ENCODE measurements at places on chromosomes 12 and 14. TPM values are rescaled to one million over a fixed set of nuclear protein-coding genes. Genes with fewer than 3 reads are reported as not detected.

- no peak for DNase-seq
These were observed 28.6 kb downstream of the TDG start for GRCh38 chr12:103994235-103994634.

DNA sequence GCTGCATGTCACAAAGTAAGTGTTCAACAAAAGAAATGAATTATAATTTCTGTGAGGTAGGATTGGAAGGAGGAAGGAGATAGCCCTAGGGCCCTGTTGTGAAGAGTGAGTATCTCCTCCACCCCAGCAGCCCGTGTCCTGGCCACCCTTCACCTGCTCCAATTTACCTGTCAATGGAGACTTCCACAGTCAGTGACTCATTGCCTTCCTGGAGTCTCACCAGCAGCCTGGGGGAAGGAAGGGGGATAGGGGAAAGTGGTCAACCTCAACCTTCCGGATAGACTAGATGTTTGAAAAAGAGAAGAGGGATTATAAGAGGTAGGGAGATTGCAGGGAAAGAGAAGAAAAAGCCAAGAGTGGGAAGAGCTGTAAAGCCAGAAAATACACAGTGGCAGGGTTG lies 9.2 kb downstream of the STAT2 start:
- DNase-seq: no peak

DNA sequence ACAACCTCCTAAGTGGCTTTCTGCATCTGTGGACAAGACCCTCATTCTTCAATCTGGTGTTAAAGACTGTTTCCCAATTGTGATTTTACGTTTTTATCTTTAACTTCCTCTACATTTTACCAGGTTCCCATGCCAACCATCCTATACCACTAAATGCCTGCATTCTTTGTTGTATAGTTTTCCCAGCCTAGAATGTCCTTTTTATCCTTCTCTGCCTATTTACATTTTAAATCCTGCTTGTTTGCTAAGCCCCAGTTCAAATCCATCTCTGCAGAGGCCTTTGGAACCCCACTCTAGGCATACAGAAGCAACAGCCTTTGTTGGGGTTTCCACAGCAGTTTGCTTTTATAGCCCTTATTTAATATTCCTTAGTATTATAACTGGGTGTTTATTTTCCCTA lies 325.1 kb upstream of the DDHD1 start:
- DNase-seq: no peak

DNA sequence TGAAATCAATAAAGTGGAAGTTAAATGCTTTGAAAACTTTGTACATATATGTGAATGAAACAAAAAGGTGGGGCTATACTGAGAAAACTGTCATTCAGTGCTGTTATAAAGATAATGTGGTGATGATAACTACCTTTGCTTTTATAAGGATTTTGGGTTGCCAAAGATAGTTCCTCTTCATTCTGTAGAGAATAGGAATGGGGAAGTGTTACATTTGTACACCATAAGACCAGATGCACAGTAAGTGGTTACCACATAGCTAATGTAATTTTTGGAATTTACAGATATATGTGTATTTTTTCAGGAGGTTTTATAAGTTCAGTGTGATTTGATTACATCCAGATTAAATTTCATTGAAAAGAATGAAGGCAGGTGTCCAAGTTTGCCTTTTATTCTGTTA lies 18.1 kb downstream of the RAB21 start:
- no peak for DNase-seq

DNA sequence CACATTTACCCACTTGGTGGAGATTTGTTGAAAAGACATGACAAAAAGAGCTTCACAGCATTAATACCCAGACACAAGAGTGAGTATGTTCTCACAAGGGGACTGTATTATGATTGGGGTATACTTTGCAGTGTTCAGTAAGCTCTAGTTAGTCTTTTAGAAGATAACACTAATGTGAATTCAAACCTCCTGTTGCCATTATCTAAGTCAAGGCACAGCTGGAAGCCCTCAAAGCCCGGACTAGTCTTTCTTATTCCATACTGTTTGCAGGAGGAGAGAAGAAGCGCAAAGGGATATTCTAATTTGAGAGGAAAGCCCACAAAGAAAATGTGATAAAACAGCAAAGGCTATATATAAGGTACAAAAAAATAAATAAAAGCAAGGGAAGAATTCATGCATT lies 445.9 kb downstream of the SOX5 start:
- DNase-seq: no peak

DNA sequence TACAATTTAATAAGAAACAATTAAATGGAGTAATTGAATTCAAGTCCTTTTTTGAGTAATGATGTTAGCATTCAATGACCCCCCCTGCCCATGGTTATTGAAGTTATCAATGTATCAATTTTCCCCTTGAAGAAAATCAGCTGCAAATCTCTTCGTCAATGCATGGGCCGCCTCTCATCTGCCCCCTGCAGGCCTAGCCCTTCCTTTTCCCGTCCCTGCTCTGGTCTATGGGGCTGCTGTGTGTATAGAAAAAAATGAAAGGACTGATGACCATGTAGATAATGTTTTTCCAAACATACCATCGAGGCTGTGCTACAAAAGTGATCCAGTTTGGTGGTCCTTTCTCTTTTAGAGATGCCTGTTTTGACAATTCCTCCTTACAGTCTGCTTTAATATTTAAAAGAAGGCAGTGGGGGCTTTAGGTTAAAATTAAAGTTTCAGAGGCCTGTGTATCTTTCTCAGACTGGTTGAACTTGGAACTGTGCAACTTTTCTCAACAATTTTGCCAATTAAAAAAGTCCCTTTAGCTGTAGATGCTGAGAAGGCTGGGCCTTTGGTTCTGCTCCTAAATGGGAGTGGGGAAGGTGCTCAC lies 98.4 kb downstream of the APAF1 start:
- DNase-seq: peak; percentile 26

- no peak for DNase-seq
These were observed 76.6 kb upstream of the TMPO start for GRCh38 chr12:98438656-98439230.

DNA sequence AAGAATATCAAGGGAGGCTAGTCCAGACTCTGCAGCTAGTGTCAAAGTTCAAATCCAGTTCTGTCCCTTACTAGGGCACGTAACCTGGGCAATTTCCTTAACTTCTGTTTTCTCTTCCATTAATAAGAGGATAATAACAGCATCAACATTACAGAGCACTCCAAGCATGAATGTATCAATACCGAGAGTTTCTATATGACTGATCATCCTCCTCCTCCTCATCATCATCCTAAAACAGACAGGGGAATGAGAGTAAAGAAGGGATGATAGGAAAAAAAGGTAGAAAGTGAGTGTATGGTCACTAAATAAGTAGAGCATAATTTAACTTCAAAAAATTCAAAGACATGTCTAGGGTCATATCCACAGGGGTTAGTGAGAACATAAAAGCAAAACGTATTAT lies 171.4 kb downstream of the NDUFA12 start:
- DNase-seq: no peak

DNA sequence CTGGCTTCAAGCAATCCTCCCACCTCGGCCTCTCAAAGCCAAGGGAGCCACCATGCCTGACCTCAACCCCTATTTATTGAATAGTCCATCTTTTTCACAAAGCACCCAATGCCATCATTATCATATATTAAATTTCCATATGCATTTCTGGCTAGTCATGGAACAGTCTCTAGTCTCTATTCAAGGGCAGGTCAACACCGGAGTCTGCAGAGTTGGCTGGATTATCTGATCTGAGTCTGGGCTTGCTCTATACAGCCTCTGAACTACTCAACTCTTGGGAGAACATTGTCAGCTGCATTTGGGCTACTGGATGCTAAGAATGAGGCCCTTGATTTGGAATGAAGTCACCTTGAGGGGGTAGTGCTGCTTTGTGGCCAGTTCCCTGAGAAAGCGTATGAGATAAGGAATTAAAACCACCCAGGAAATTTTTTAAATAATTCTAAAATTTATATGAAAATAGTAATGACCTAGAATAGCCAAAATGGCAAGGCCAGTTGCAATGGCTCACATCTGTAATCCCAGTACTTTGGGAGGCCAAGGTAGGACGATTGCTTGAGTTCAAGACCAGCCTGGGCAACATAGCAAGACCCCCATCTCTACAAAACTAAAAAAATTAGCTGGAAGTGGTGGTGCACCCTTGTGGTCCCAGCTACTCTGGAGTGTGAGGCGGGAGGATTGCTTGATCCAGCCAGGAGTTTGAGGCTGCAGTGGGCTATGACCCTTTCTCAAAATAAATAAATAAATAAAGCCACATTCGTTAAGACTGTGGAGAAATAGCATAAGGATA lies 6.9 kb upstream of the NAA25 start:
- no peak for DNase-seq

GRCh38 chr12:124371970-124372555 lies 77.2 kb downstream of the RFLNA start:
- DNase-seq: no peak

- DNase-seq: no peak
These were observed 237.6 kb downstream of the KCNH5 start for GRCh38 chr14:62807636-62808035.

DNA sequence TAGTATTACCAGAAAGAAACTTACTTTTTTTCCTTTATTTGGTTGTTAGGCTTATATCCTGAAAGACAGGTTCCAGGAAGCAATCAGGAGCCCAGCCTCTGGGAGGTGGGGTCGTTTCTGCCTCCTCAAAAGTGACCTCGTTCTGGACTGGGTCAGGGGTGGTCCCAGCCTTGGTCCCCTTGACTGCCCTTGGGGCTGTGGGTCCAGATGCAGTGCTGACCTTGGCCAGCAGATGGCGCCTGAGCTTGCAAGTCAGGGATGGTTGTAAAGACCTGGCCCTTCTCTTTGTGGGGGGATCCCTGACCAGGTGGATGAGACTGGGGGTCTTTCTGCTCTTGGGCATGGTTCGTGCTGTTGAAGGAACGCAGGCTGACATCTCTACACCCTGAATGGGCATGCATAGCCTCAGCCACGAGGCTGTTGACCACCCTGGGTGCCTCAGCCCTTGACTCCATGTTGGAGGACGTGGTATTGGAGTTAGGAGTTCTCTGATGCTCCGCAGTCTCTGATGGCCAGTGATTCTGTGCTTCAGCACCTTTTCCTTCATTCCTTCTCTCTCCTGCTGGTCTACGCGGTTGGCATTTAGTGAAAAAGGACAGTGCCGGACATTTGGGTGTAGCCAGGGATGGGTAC lies 62.4 kb downstream of the ADCK1 start:
- DNase-seq: peak; percentile 57

DNA sequence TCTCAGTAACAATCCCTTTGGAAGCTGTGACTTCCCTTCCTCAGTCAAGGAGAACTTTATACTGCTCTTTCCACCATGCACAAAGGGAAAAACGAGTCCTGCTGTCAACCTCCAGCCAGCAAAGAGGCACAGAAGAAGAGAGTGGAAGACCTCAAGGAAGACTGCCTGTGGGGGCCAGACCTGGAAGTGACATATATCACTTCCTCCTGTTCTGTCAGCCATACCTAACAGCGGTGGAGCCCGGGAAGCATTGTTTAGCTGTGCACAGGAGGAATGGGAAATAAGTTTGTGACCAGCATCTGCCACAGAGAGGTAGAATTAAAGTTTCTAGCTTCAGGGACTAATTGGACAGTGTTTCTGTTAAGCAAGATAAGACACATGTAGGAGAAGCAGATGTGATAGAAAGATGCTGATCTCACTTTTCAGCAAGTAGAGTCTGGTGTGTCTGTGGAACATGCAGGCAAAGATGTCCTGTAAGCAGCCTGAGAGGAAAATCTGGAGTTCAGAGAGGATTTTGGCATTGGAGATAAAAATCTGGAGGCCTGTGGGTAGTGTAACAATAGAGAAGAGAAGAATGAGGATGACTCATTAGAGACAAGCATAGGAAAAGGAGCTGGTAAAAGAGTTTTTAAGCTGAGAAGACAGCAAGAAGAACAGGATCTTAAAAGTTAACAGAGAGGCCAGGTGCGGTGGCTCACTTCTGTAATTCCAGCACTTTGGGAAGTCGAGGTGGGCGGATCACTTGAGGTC lies 141.6 kb upstream of the CPSF6 start:
- no peak for DNase-seq

GRCh38 chr12:20220339-20220738 lies 148.0 kb upstream of the PDE3A start:
- DNase-seq: no peak

- no peak for DNase-seq
These were observed 58.5 kb downstream of the NIN start for GRCh38 chr14:50772412-50772811.

DNA sequence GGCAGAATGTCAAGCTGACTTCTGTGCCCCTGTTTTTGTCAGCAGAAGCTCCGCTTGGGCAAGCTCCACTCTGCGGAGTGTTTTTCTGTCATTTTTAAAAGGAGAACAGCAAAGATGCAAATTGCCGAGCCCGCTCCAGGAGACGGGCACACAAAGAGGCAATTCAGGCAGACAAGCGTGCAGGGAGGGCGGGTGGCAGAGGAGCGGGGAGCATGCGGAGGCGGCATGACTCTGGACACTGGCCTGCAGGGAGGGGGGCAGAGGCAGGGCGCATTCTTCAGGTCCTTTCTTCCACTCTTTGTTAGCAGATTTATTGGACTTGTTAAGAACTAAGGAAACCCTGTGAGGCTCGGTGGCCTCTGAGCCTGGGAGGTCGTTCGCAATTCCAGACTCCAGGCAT lies 187.3 kb upstream of the RMST start:
- no peak for DNase-seq

DNA sequence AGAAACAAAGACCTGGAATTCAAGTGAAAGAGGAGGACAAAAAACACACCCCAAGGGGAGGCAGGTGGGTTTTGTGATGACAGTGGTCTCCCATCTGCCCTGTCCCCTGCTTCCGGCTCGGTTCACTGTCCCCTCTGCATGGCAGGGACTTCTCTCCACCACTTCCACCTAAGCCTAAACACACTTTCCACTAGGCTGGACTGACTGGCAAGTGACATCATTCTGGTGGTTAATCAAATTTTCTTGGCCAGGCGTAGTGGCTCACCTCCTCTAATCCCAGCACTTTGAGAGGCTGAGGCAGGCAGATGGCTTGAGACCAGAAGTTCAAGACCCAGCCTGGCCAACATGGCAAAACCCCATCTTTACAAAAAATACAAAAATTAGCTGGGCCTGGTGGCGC lies 11.9 kb downstream of the PLEKHG6 start:
- no peak for DNase-seq

GRCh38 chr14:92590176-92590575 lies 76.6 kb downstream of the RIN3 start:
- DNase-seq: no peak

GRCh38 chr12:20625531-20625930 lies 69.6 kb upstream of the SLCO1C1 start:
- DNase-seq: no peak

GRCh38 chr14:78605897-78606500 lies 435.8 kb downstream of the NRXN3 start:
- no peak for DNase-seq

RASSF9 gene
- 0.07 TPM for total RNA-seq

PTPRQ gene
- 0.17 TPM for total RNA-seq

POMT2 gene
- 19.8 TPM for total RNA-seq
